ENCODE measurements at places on chromosomes 3 and 15.

GRCh38 chr3:45573591-45573990, 21.0 kb upstream of the LIMD1 start:
- no peak for ATAC-seq

GRCh38 chr3:184129012-184129411, 6.1 kb upstream of the EIF2B5 start:
- ATAC-seq: no peak

- ATAC-seq: peak; percentile 43
Measured at GRCh38 chr3:170745211-170745718, 124.7 kb downstream of the RPL22L1 start.

DNA sequence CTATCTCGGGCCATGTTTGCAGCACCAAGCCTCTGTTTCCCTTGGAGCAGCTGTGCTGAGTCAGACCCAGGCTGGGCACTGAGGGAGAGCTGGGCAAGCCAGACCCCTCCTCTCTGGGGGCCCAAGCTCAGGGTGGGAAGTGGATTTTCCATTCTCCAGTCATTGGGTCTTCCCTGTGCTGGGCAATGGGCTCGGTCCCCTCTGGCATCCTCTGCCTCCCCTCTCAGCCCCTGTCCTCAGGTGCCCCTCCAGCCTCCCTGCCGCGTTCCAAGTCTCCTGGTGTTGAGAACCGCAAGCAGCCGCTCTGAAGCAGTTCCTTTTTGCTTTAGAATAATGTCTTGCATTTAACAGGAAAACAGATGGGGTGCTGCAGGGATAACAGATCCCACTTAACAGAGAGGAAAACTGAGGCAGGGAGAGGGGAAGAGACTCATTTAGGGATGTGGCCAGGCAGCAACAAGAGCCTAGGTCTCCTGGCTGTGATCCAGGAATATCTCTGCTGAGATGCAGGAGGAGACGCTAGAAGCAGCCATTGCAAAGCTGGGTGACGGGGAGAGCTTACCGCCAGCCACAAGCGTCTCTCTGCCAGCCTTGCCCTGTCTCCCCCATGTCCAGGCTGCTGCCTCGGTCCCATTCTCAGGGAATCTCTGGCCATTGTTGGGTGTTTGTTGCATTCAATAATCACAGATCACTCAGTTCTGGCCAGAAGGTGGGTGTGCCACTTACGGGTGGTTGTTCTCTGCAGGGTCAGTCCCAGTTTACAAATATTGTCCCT, 1.2 kb downstream of the RHO start:
- ATAC-seq: no peak

GRCh38 chr3:139308560-139308959, 35.3 kb upstream of the MRPS22 start:
- ATAC-seq: no peak

DNA sequence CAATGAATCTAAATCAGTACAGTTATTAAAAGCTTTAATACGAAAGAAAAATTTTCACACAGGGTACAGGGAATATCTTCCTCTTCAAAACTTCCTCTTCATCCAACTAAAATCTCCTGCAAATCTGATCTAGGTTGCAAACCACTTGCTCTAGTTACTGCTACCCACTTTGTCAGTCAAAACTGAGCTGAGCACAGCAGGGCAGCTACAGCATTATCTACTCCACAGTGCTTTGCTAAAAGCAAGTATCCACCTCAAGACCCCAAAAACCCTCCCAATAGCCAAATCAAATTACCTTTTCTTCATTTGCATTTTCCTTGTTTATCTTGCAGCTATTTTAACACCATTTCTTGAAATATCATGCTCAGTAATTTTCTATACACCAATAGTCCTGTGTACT, 14.7 kb downstream of the ZNF280D start:
- ATAC-seq: no peak

- ATAC-seq: no peak
Measured at GRCh38 chr15:75200765-75201615, 692 bp upstream of the C15orf39 start.

DNA sequence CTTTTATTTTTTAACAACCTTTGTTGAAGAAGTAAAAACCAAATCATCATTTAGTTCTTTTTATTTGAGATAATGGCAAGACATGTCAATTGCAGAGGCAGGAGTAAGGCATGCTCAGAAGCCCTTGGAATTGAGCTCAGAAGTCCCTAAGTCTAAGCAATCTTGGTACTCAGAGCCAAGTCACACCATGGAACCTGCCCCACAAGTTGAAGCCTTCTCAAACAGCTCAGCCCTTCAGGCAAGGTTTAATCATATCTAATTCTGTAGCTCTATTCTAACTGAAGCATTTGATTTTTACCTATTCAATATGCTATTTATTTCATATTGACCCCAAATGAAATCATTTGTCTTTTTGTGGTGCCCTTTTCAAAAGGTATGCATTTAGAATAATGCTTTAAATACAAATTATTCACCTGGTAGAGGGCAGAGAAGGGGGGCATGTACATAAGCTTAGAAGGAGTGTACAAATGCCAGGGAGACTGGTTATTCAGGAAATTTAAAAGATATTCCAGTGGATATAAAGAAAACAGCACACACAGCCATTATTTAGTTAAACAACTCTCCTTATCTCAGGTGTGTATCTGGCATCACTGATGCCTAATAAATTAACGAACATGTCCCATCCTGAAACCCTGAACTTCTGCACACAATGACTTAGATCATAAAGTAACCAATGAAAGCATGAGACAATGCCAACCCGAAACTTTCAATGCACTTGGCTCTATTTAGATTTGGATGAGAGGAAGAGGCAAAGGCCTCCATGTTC, 26.2 kb upstream of the TOP2B start:
- ATAC-seq: no peak

DNA sequence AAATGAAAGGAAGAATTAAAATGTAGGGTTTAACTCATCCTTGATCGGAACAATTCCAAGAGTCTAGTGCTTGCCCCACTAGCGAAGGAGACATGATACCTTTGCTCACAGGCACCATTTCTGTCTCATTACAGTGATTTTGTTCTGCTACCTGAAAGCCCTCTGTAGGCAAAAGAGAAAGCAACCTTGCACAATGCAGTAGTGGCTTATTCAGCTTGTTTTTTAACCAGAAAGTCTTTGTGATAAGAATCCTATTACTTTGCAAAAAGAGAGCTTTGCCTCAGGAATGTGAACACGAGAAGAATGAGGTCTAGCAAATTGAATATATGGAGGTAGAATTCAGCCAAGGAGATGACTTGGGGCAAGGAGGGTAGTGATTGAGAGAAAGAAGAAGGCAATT, 684.4 kb downstream of the GRM7 start:
- no peak for ATAC-seq

DNA sequence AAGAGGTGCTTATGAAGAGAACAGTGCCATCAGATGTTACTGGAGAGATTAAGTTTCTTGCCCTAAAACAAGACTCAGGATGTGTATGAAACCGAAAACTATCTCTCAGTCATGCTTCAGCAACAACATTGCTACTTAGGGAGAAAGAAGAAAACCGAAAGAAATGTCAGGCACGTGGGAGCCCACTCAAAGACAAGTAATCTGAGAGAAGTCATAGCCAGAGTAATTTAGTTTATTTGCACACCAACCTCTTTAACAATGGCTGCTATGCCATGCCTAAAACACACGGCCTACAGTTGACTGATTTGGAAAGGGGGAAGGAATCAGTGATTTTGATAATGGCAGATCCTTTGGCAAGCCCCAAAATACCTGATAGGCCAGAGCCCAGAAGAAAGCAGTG, 162.9 kb downstream of the TIGIT start:
- ATAC-seq: no peak

DNA sequence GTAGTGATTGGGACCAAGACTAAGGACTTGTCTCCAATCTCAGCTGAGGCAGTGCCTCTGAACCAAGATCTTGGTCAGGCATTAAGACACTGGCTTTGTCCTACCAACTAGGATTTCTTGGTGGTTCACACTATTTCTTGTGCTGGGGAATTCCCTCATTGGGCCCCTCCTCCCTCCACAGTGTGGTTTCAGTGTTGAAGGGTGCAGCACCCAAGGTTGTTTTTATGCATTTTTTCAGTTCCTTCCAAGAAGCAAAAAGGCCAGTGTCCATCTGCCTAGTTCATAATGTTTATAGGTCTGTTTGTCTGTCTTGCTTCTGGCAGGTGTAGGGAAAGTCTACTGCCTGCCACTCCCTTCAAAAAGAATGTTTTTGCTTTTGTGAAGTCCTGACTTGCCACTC, 10.6 kb upstream of the ITPKA start:
- peak; percentile 83 for ATAC-seq

- no peak for ATAC-seq
Measured at GRCh38 chr3:19539518-19540392, 391.4 kb downstream of the KCNH8 start.

- no peak for ATAC-seq
Measured at GRCh38 chr15:89051875-89052274, 36.4 kb upstream of the ABHD2 start.

- no peak for ATAC-seq
Measured at GRCh38 chr3:24254649-24255048, 240.0 kb downstream of the THRB start.

DNA sequence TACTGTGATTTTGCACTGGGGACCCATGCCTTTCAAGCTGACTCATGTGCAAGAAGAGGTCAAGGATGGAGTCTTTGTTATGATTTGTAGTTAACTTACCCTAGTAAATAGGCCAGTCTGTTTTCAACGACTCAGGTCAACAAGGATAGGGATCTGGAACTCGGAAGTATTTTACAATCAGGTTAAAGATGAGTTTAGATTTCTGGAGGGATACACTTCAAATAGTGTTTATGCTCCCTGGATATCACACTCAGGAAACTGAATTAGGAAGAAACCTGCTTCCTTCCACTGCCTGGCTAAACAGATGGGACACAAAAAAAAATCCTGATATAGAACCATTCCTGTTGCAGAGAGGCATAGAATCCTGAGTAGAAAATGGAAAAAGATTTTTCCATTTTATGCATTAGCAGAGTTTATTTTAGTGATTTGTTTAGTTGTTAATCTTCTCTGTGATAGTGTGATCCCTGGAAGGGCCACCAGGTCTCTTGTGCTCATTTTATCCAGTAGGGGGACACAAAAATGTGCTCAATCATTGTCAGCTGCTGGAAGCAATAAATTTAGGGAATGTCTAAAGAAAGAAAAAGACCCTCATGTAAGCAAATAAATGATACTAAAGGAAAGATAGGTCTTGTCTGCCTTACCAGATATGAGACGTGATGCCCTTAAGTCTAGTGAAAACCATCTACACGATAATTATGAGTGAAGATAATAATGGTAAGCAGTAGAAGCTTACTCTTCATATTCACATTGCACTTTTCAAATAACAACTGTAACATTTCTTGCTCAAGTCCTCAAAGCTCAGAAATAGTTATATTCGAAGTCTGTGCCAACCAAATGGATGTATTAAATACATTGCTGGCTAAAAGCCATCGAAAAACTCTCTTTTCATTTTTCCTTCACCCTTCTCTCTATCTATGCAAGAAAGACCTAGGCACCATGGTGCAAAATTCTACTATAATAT, 452.1 kb upstream of the KCNMB2 start:
- ATAC-seq: no peak

DNA sequence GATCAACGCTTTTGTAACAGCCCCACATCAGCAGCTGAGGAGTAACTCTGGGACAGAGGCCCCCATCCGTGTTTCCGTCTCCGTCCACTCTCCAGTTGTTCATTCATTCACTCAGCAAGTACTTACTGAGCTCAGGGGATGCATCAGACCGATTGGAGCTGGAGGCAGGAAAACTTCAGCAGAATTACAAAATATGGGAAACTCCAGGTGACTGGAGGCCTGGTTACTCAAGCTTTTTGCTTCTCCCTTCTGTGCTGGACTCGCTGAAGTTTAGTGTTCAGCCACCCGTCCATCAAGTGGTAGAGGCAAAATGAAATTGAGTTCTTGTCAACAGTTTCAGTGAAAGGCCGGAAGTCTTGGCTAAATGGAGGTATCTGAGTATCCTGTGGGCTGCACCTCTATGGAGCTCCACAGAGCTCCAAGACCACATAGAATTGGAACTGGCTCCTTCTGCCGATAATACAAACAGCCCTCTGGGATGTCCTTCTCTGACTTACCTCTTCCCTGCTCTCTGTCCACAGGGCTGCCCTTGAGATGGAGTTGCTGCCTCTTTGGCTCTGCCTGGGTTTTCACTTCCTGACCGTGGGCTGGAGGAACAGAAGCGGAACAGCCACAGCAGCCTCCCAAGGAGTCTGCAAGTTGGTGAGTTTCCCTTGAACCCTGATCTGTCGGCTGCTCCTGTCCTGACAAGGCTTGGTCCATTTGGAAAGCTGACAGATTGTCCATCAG, 14.7 kb downstream of the NRROS start:
- no peak for ATAC-seq

DNA sequence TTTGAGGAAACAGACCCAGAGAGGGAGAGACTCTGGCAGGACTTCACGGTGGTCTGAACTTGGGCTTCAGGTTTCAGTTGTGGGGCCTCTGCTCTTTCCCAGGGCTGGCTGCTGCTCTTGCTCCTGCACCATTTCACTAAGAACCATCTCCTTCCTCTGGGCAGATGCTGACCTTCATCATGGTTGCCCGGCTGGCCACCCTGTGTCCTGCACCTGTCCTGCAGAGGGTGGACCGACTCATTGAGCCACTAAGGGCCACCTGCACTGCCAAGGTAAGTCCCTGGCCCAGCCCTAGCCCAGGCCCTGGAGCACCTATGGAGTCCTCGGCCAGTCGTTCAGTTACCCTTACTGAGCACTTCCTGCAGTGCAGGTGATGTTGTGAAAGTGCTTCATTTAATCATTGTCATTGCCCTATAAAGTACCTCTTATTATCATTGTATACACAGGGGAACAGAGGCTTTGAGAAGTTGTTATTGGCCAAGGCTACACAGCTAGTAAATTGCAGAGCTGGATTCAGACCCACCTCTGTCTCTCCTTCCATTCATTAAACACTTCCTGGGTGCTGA, 10.0 kb downstream of the RPL32 start:
- peak; percentile 21 for ATAC-seq

DNA sequence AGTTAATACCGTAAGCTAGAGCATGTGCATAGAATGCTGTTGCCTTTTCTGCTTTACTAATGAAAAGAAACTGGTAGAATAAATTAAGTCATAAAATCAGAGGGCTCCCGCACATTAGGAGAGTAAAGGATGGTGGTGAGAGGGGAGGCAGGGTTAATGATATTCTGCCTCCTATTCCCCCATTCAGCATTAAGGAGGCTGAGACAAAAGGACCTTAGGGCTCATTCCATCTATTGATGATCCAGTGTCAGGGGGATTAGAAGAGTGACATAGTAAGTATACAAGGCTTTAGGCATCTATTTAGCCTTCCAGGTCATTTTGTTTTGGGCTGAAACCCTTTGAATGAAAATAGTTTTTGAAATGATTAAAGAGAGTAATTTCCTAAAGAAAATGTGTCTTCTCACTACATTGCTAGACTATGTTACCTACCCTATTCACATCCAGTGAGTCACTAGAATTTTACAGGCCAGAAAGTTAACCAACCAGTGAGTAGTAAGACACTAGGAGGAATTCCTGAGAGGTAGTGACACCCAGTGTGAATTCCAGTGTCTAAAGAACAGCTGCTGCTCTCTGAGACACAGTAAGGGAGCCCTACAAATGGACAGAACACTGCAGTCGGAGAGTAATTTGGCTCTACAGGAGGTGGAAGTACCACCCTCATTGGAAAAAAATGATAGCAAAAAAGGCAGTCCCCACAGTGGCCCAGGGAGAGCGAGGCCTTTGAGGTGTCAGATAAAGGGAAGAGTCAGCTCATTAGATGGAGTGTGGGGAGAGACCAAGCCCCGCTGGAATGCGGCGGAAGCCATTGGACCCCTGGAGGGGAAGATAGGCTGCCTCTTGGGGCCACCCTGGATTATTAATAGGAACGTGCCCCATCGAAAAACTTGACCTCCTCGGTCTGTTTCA, 67.6 kb downstream of the TUSC7 start:
- no peak for ATAC-seq

- no peak for ATAC-seq
Measured at GRCh38 chr3:132758740-132759139, 36.5 kb upstream of the NPHP3 start.

- no peak for ATAC-seq
Measured at GRCh38 chr15:32705446-32705845, 12.4 kb upstream of the GREM1 start.
